Esophagus squamous epithelium (tissue), 5 donors: ENCODE measurements at places on chromosomes 2 and 18. TPM values are rescaled to one million over a fixed set of nuclear protein-coding genes. Genes with fewer than 3 reads are reported as not detected.

The CCDC68 gene
- 0.11 TPM for total RNA-seq

- DNase-seq: no peak
Observed at GRCh38 chr2:75173740-75174139, 25.6 kb downstream of the TACR1 start.

- DNase-seq: no peak
Observed at GRCh38 chr2:44582363-44583008, 220.7 kb downstream of the CAMKMT start.

The SLC4A3 gene
- 1.1 TPM for total RNA-seq

The DOK1 gene
- total RNA-seq: not detected
